ENCODE measurements at places on chromosomes 1 and 21. TPM values are rescaled to one million over a fixed set of nuclear protein-coding genes. Genes with fewer than 3 reads are reported as not detected.

The WLS gene
- total RNA-seq: 154 TPM

The AQP10 gene
- not detected for total RNA-seq

The OR6K3 gene
- not detected for total RNA-seq

The TSPAN1 gene
- total RNA-seq: 0.22 TPM

The KLF18 gene
- not detected for total RNA-seq

The TNNI3K gene
- total RNA-seq: not detected

The POMGNT1 gene
- total RNA-seq: 66.7 TPM

The MMP23B gene
- 4.7 TPM for total RNA-seq

The TENT5C gene
- 2.5 TPM for total RNA-seq

The ANKRD34A gene
- total RNA-seq: 0.33 TPM

The CZIB gene
- total RNA-seq: 50.9 TPM

The GBP6 gene
- total RNA-seq: 0.11 TPM

The ZMYND12 gene
- 0.66 TPM for total RNA-seq

The LCE2B gene
- total RNA-seq: not detected

The PLEKHA6 gene
- total RNA-seq: 1.2 TPM

The CTSE gene
- total RNA-seq: not detected

The CRTC2 gene
- total RNA-seq: 2.5 TPM

The PLCH2 gene
- total RNA-seq: 0.11 TPM

The DIO1 gene
- total RNA-seq: not detected

The ATP1A4 gene
- total RNA-seq: not detected

The SPRR2F gene
- not detected for total RNA-seq

The SLC16A4 gene
- total RNA-seq: 16.6 TPM

Data from uterine smooth muscle cell (primary cell).